Stimulated activated naive CD4-positive, alpha-beta T cell (primary cell): ENCODE measurements at places on chromosomes 11 and 22.

DNA sequence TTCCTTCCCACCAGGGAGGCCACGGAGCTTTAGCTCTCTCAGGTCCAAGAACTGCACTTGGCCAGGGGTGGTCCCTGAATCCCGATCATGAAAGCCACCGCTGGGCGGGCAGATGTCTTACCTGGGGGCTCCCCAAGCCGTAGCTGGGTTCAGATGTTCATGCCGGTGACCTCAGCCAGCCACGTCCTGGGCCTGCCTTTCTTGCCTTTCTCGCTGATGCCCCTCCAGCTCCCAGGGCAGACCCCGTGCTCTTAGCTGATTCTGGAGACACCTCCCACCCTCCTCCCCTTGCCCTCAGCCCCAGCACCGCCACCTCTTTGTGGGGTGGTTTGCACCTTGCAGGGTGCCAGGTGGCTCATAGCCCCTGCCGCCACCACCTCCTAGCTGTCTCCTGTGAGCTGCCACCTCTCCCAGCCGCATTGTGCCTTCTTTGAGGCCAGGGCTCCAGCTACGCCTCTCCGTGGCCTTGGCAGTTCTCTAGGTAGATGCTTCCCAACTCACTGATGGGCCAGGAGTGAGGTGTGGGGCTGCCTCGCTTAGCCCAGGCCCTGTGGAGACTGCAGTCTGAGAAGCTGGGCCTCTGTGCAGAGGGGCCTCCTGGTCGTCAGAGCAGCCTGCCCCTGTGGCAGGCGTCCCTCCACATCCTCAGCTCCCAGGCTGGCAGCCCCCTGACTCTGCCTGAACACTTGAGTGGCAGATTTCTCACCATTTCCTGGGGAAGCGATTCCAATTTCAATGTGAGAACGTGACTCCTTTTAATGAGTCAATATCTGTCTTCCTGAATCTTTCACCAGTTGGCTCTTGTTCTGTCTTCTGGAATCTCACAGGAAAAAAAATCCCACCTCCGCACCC, 97.6 kb upstream of the B3GAT1 start:
- no peak for DNase-seq

- no peak for DNase-seq
Observed at GRCh38 chr22:43561415-43562178, 149.8 kb downstream of the MPPED1 start.

GRCh38 chr11:78752494-78752893, 177.8 kb upstream of the NARS2 start:
- no peak for DNase-seq

GRCh38 chr11:75499423-75500190, 26.1 kb downstream of the GDPD5 start:
- DNase-seq: no peak

DNA sequence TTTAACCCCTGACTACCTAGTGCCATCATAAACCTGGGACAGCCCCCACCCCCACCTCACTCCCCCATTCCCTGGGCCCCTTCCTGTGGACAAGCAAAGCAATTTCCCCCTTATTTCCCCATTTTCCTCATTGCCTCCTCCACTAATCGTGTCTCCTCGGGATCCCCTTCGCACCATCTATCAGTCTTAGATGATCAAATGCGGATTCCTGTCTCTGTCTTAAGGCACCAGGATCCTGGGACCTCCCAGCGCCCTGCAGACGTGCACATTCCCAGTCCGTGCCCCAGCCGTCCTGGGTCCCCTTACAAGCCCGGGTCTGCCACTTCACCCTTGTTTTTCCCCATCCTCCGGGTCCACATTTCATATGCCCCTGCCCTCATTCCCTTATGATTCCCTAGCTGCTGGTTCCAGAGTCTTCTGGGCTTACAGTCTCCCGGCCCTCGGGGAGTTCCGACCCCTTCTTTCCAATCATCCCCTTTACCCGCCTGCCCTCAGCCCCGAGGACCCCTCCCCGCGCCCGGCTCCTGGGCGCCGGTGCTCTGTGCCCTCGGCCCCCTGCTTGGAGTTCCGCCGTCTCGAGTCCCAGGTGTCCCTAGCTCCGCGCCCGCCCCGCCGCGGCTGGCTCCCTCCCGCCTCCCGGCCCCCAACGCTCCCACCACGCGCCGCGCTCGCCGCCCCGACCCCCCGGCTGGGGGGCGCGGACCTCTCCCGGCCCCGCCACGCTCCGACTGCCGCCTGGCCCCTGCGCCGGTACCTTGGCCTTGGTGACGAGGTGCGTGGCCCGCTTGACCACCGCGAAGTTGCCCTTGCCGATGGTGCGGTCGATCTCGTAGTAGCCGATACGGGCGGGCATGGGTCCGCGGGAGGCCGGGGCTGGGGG, 599 bp downstream of the SIK3 start:
- DNase-seq: peak; percentile 35

- no peak for DNase-seq
Observed at GRCh38 chr11:21144531-21144930, 475.1 kb downstream of the NELL1 start.

- DNase-seq: peak; percentile 71
Observed at GRCh38 chr22:22820626-22821025, 67.0 kb upstream of the IGLL5 start.

GRCh38 chr22:29224859-29225410, 19.2 kb downstream of the EMID1 start:
- no peak for DNase-seq

DNA sequence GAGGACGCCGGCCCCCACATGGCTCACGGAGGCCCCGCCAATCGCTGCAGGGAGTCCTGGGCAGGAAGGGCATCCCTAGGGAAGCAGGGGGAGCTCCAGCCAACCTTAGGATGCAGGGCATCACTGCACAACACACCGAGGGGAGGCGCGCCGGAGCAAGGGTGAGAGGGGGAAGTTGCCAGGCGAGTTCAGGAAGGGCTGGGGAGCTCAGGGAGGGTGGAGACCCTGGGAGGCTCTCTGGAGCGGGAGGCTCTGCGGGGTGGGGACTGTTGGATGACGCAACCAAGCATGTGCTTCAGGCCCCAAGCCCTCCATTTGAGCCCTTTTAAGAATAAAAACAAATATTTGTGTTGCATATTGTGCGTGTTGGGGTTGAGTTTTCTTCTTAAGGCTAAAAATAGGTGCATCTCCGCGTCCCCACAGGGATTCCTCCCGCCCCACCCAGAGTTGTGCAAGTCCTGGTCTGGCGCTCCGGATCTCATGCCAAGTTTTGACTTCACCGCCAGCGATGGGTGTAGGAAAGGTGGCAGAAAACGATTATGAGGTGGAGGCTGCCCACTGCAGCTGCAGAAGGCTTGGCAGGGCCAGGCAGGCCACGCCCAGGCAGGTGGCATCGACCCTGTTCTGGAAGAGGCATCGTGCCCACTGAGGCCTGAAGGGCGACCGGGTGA, 65.2 kb downstream of the WNT7B start:
- no peak for DNase-seq
